ENCODE measurements at places on chromosomes 3 and 15.
A peak's percentile ranks its signal among the peaks of the same experiment; 100 is the strongest.

DNA sequence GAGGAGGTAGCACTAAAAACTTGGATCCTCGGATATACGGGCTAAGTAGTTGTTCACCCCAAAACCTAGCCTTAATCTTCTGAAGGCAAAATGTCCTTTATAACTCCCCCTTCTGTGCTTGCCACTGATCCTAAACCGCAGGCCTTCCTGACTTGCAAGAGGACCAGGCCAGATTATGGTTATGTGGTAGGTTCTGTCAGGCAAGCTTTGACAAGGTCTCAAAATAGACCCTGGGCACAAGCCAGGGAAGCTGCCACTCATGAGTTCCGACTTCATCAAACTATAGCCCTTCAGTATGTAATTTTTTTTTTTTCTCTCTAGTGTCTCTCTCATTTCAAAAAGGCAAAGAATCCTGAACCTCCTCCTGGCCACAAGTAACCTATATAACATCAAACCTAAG is 3.2 kb downstream of the LRRFIP2 start:
- DNase-seq: no peak

DNA sequence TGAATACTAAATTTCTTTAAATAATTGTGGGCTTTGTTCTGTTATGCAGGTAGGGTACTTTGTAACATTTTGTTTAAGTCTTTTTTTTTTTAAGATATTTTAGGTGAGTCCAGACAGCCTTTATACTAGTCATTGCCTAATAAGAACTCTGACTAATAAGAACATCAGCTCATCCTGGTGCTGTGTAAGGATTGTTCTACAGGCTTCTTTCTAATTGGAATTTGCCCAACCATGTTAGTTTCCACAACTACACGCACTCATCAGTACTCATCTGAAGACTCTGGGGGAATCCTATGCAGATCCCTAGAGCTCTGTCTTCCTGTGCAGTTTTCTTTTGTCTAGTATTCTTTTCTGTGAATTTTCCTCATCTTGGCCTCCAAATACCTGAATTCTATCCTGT is 741.8 kb downstream of the IGSF11 start:
- no peak for DNase-seq

DNA sequence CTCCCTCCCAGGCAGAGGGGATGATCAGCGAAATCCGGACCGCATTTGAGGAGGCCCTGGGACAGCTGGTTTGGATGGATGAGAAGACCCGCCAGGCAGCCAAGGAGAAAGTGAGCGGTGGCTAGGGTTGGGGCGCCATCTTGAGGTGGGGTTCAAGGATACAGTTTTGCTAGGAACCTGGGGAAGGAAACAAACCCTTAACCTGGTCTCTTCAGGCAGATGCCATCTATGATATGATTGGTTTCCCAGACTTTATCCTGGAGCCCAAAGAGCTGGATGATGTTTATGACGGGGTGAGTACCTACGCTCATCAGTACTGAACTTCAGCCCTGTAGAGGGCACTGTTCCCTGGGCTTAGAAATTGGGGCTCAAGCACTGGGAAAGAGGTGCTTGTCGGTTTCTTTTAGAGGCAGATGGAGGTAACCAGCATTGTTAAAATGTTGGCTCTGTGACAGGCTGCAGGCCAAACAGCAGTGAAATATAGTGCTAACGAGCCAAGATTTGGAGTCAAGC is 9.6 kb upstream of the PSMD2 start:
- DNase-seq: peak; percentile 49

DNA sequence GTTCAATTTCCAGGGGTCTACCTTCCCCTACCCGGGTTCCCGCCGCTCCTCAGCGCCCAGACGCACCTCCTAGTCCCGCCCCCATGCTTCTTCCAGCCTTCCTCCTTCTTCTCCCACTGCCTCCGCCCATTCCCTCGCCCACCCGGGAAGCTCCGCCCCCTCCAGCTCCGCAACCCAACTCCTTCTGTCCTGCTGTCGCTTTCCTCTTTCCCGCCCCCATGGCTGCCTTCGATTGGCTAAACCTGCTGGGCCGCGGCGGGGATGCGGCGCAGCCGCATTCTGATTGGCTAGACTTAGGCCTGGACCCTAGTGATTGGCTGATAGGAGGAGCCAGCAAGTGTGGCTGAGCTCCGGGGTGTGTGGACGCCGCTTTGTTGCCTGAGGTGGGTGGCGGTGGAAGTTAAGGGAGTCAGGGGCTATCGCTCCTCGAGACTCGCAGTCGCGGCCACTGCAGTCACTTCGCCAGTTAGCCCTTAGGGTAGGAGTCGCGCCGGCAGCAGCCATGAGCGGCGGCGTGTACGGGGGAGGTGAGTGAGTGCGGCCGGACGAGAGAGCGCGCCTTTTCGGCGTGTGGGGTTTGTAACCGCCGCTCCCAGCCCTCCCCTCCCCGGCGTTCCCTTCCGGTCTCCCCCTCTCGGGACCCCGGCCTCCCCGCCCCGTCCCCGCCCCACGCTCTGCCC is at the start of gene ACTL6A:
Gene ACTL6A (plus strand): TSS at position 336 of the 680 bp plus-strand sequence. CDS start 167 bp downstream, at position 503.
- peak; percentile 98 for DNase-seq

- DNase-seq: no peak
Observed at GRCh38 chr3:120162400-120162799, 68.2 kb upstream of the GSK3B start.

DNA sequence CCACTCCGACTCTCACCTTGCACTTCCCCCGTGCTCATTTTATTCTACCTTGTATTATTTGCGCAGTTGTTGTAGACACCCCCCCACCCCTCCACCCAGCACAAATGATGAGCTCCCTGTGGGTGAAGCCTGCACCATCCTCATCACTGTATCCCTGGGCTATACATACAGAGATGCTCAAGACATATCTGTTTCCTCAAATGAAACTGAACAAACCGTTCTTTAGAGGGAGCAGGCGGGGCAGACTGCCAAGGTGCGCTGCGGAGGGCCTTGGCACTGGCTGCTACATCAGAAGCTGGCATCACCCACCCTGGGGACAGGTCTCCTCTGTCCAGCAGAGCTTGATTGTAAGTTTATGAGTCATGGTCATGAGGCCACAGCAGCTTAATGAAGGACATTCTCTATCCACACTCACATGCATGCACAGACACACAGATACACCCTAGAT is 29.0 kb downstream of the ADCY5 start:
- peak; percentile 50 for DNase-seq

GRCh38 chr3:95389725-95390313 is 1327.0 kb downstream of the NSUN3 start:
- no peak for DNase-seq

- no peak for DNase-seq
Observed at GRCh38 chr3:121994551-121994950, 27.5 kb downstream of the ILDR1 start.

- DNase-seq: no peak
Observed at GRCh38 chr3:70943886-70944285, 631.4 kb upstream of the MDFIC2 start.

DNA sequence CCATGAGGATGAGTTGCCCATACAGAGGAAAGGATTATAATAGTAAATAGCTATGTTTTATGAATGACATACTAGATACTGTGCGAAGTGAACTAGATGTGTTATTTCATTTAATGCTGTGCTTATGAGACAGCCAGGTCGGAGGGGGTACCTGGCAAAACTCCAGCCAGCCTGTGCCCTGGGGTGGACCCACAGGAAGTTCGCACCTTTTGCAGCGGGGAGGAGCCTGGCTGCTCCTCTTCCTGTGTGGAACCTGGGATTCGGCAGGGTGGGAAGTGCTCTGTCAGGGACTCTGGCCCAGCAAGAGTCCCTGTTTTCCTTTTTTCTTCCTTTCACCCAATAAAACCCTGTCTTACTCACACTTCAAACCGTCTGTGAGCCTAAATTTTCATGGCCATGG is 452.2 kb downstream of the IL5RA start:
- no peak for DNase-seq

DNA sequence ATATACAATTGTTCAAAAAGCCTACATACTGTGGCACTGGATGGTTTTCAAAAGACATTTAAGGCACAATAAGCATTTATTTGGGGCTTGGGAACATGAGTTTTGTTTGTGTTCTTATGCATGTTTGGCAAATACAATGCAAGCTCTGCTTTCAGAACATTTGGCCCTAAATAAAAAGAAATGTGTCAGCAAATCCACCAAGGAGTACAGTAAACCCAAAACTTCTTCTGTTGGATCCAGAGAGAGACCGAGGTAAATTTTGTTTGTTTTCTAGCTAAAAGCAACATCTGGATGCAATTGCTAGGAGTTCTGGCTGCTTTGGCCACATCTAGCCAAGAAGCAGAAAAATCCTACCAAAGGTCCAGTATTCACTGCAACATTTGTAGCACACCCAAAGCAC is 168.8 kb downstream of the DCLK3 start:
- no peak for DNase-seq

DNA sequence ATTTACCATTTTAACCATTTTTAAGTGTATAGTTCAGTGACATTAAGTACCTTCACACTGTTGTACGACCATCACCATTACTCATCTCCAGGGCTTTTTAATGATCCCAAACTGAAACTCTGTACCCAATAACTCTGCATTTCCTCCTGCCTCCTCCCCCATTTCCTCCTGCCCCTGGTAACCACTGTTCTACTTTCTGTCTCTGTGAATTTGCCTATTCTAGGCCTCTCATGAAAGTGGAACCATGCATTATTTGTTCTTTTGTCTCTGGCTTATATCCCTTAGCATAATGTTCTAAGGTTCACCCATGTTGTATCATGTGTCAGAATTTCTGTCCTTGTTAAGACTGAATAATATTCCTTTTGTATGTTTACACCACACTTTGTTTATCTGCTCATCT is 154.2 kb downstream of the MECOM start:
- DNase-seq: no peak

GRCh38 chr3:11291808-11292207 is 19.6 kb downstream of the ATG7 start:
- DNase-seq: no peak

DNA sequence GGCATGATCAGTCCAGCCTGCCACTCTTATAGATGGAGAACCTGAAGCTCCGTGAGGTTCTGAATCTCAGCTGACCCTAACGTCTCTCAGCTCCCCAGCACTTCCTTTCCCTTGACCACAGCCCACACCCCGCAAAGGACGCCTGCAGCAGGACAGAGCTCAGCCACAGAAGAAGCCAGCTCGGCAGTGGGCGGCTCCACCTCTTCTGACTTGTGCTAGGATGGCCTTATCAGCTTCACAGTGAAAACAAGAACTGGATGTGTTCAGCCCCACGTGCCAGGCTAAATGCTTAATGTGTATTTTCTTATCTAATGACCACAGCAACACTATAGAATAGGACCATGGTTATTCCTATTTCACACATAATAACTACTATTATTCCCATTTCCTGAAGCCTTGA is 127.6 kb downstream of the ARNT2 start:
- DNase-seq: no peak

DNA sequence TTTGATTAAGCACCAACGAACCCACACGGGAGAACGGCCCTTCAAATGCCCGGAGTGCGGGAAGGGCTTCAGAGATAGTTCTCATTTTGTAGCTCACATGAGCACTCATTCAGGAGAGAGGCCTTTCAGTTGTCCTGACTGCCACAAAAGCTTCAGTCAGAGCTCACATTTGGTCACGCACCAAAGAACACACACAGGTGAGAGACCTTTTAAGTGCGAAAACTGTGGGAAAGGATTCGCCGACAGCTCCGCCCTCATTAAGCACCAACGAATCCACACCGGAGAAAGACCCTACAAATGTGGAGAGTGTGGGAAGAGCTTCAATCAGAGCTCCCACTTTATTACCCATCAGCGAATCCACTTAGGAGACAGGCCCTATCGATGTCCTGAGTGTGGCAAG is 8.7 kb downstream of the ZNF774 start:
- no peak for DNase-seq

DNA sequence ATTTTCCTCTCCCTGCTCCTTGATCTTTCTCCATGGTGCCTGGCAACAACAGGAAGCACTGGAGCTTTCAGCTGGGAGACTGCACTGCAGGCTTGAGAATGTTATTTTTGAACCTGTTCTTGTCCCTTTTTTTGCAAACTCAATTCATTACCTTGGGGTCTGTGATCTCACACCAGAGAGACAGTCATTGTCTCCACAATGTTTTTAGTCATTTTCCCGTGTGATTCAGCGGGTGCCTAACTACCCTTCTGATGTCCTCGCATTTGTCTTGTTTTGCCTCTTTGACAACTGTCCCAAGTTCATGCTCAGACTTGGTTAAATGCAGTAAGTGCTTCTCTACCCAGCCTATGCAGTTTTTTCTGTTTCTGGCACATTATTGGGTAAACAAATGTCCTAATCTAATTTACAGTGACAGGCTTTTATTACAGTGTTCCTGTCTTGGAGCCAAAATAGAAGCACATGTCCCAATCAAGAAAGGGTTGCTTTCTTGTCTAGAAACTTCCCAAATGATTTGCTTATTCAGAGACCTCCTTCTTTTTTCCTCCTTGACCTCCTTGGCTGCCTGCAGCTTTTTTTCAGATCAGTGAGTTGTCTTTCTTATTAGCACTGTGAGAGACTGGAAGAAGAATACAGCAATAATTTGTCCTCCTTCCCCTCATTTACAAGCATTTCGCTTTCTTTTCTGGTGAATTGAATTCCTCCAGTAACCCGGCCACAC is 162.4 kb downstream of the NSUN3 start:
- no peak for DNase-seq

DNA sequence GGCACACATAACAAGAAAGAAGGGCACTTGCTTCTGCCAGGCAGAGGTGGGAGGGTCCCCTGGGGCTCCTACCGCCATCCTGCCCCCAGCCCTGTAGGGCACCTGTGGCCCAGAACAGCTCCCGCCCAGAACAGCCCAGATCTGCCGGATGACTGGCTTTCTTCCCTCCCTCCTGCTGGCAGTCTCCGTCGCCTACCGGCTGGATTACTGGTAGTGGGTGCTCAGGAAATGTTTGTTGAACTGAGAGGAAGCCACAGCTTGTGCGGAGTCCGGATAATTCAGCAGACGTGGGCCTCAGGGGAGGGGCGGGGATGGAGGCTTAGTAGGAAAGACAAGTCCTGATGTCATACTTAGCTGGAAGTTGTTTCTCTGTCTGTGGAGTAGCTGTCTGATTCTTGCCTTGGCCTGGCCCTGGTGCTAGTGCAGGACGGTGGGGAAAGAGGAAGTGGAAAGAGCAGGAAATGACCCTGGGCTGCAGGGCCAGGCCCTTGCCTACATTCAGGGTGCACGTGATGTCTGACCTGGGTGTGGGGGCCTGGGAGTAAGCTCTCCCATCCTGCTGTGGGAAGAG is 6.7 kb downstream of the CCDC9B start:
- no peak for DNase-seq

GRCh38 chr3:10601151-10601856 is 95.9 kb upstream of the ATP2B2 start:
- no peak for DNase-seq

DNA sequence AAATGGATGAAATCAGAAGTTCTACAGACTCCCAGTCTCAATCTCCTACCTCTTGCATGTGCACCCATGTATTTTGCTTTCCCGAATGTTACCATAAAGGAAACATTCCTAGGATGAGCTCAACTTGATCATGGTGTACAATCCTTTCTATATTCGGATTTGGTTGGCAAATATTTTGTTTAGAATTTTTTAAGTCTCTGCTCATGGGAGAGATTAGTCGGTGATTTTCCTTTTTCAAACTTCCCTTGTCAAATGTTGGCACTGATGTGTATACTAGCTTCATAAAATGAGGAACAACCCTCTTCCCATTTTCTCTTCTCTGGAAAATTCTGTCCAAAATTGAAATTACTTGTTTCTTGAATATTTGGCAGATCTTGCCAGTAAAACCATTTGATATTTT is 317.6 kb upstream of the RASGRP1 start:
- no peak for DNase-seq

GRCh38 chr15:90552162-90552928 is 22.6 kb downstream of the CRTC3 start:
- no peak for DNase-seq

GRCh38 chr15:64343222-64343621 is 12.8 kb downstream of the CSNK1G1 start:
- no peak for DNase-seq

- DNase-seq: no peak
Observed at GRCh38 chr3:136122006-136122405, 74.1 kb downstream of the MSL2 start.

GRCh38 chr3:8741581-8742261 is 8.1 kb downstream of the CAV3 start:
- no peak for DNase-seq
